ENCODE measurements at places on chromosomes 7 and 10. TPM values are rescaled to one million over a fixed set of nuclear protein-coding genes. Genes with fewer than 3 reads are reported as not detected.

GRCh38 chr7:145431834-145432233, 596.0 kb upstream of the TPK1 start:
- no peak overlapping the region for H3K4me3 ChIP-seq
- no peak for DNase-seq

GRCh38 chr7:64102656-64103400, 57.6 kb downstream of the ZNF727 start:
- no peak overlapping the region for H3K27ac ChIP-seq
- H3K36me3 ChIP-seq = no peaks in the 10 kb centered on the region
- no peaks in the 10 kb centered on the region for H3K27me3 ChIP-seq
- H3K4me1 ChIP-seq = no peaks in the 10 kb centered on the region

Gene DRGX
- total RNA-seq = not detected

DNA sequence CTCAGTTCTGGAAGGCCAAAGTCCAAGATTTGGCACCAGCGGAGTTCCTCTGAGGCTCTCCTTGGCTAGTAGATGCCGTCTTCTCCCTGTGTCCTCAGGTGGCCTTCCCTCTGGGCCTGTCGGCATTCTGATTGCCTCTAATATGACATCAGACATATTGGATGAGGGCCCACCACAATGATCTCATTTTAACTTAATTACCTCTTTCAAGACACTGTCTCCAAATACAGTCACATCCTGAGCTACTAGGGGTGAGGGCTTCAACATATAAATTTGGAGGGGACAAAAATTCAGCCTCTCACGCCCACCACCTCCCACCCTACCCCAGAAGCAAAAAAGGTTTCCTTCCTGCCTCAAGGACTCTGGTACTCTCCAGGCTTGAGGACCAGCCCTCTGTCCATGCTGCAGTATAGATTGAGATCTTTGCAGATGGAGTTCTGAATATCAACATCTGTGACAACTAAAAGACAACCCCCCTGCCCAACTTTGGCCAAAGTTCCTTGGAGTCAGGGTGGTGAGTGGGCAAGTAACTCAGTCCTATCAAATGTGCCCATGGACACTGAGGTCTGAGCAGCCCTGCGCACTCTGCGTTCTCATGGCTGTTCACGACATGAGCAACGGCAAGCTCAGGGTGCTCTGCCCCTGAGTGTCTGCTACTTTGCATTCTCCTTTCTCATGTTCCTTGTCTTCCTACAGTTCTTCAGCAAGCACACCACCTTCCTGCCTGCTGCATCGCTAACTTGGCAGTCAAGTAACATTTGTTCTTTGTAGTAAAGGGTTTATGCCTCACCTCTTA, 11.5 kb downstream of the TMEM176B start:
- H3K27me3 ChIP-seq = peaks cover 11% of the 10 kb centered on the region
- H3K4me1 ChIP-seq = peaks cover 8% of the 10 kb centered on the region
- no peak for DNase-seq
- no peaks in the 10 kb centered on the region for H3K36me3 ChIP-seq

Gene HHEX
- total RNA-seq = 0.23 TPM

DNA sequence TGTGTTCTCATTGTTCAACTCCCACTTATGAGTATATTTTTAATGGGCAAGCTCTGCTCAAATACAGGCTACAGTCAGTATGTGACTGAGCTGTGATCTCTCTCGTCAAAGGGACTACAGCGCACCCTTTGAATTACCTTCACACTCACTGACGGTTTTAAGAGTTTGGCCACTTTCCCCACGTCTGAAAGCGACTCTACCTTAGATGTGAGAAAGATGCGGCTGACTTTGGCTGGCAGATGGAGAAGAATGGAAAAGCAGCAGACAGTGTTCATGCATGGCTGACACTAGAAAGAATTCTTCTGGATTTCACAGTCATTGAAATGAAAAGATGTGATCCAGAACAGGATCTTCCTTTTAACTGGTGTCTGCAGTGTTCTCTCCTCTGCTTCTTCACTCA, 2.0 kb upstream of the ATRNL1 start:
- H3K4me1 ChIP-seq = peaks cover 8% of the 10 kb centered on the region
- no peak for DNase-seq
- no peaks in the 10 kb centered on the region for H3K36me3 ChIP-seq
- peaks cover 57% of the 10 kb centered on the region for H3K27me3 ChIP-seq
- no peak overlapping the region for H3K4me3 ChIP-seq

Gene PAPOLB
- total RNA-seq = not detected

- H3K4me1 ChIP-seq = no peaks in the 10 kb centered on the region
- no peak for DNase-seq
- H3K27ac ChIP-seq = no peak overlapping the region
Observed at GRCh38 chr7:10156972-10157371, 816.7 kb upstream of the PHF14 start.
